Foreskin keratinocyte (primary cell): ENCODE measurements at places on chromosomes 5 and 9. TPM values are rescaled to one million over a fixed set of nuclear protein-coding genes. Genes with fewer than 3 reads are reported as not detected.

GRCh38 chr5:142828797-142829535 lies 58.8 kb downstream of the ARHGAP26 start:
- DNase-seq = no peak

DNA sequence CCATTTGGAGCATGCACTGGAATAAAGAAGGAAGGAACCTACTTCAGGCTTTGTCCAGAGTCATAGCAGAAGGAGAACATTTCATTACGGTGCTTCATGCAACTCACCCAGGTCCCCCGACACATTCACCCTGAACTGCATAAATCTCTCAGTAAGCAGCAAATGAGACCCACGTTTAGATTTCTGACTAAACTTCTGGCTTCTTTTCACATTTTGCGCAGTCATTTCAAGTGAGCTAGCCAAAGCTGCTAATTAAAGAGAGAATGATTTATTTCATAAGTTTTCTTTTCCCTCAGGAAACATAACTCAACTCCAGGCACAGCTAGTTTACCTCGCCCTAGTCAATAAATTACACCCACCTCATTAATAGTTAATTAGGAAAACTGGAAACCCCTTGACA lies 88.6 kb upstream of the GAS1 start:
- no peak for DNase-seq

DNA sequence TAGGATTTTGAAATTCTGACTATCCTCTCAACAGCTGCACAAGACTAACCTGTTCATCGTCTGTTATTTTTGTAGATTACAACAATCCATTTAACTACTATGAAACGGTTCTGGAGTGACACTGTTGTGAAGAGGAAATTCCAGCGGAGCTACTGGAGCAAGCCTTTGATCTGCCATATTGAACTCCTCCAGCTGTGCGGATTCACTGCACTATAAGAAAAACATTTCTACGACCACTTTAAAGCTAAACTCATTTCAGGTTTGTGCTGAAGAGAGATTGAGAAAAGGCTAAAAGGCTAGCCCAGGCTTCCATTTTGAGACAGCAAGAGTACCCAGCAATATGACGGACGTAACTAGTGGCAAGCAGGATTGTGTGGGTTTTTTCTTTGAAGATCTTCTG lies 104.9 kb upstream of the ANKH start:
- no peak for DNase-seq

Gene SLF1
- 8.8 and 10.5 TPM in 2 replicates for total RNA-seq

Gene IL33
- 0.44 and 0.67 TPM in 2 replicates for total RNA-seq
